Psoas muscle (tissue), 8 donors: ENCODE measurements at places on chromosomes 16 and 17. TPM values are rescaled to one million over a fixed set of nuclear protein-coding genes. Genes with fewer than 3 reads are reported as not detected.

DNA sequence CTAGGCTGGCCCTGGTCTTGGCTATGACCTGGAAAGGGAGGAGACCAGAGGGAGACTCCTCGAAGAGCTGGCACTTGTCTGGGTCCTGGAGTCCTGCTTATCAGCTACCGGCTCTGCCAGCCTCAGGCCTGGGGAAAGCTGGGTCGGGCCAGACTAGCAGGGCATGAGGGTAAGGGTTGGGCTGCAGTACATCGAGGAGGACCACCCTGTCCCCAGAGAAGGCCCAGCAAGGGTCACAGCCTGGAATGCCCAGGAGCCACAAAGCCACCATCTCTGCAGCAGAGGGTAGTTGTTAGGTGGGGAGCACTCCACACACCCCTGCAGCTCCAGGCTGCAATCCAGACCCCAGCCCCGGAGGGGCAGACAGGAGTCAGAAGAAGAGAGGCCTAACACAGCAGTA is 54.0 kb downstream of the SLC6A2 start:
- H3K4me3 ChIP-seq, result no peak overlapping the region
- no peak for DNase-seq
- no peaks in the 10 kb centered on the region for H3K27me3 ChIP-seq
- H3K4me1 ChIP-seq, result no peaks in the 10 kb centered on the region

DNA sequence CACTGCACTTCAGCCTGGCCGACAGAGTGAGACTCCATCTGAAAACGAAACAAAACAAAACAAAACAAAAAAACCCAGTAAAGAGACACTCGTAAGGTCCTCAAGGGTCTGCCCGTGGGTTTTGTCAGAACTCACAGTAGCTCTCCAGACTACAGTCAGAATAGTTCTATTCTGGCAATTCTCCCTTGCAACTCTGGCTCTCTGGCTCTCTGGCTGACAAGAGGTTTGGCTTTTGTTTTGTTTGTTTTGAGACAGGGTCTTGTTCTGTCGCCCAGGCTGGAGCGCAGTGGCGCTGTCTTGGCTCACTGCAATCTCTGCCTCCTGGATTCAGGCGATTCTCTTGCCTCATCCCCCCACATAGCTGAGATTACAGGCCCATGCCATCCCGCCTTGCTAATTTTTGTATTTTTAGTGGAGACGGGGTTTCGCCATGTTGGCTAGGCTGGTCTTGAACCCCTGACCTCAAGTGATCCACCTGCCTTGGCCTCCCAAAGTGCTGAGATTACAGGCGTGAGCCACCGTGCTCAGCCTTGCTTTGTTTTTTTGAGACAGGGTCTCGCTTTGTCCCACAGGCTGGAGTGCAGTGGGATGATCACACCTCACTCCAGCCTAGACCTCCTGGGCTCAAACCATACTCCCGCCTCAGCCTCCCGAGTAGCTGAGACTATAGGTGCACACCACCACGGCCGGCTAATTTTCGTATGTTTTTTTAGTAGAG is 20.5 kb upstream of the CHP2 start:
- no peak overlapping the region for H3K4me3 ChIP-seq
- no peak overlapping the region for H3K27ac ChIP-seq
- DNase-seq, result no peak
- H3K27me3 ChIP-seq, result peaks cover 3% of the 10 kb centered on the region

DNA sequence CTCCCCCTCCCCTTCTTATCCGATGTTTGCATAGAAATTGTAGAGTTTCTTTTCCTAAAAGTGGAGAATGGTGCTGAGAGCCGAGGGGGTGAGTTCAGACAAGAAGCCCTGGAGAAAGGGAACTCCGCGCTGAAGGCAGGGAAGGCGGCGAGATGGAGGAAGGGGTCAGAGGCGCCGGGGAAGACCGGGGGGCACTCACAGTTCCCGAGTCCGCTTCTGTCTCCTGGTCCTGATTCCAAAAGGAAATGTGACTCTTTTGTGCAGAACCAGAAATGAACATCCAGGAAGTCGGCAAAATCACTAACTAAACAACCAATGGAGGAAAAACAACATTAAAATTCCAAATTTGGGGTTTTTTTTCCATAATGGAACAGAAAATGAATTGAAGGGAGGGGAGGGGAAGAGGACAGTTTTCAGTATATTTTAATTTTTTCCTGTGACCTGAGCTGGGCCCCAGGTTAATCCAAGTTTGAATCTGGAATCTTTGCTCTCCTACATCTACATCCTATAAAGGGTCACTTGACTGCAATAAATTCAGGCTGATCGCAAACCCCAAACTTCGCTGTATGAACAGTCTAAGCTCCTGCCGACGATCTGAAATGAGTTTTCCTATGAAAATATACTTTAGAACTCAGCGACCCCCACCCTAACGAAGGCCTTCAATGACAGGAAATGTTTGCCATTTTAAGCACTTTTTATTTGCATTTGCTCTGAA is 252.3 kb downstream of the C16orf95 start:
- H3K27ac ChIP-seq, result no peak overlapping the region
- no peaks in the 10 kb centered on the region for H3K4me1 ChIP-seq
- H3K36me3 ChIP-seq, result no peaks in the 10 kb centered on the region

DNA sequence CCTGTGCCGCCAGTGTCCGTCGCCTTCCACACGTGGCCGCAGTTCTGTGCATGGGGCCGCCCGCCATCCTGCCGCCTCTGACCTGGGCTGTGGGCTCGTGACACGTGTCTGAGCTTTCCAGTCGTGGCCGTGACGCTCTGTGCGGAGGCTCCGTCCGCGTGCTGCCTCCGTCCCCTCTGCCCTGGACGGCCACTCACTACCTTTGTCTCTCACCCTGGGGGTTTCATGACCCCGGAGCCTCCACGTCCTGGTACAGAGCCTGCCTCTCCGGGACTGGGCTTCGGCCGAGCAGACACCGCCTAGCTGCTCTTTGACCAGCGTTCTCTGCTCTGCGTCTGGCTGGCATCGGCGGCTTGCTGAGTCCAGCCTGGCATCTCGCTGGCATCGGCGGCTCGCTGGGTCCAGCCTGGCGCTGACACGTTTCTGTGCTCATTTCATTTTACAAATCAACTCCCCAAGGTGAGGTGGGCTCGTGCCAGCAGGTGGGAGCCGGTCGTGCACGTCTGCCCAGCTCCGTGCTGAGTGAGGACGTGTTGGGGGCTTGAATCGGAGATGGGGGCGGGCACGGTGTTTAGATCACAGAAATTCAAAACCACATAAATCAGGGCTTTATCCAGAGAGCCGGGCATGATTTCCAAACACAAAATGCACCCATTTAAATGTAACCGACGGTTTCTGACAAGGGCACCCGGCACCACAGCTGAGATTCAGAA is 44.3 kb upstream of the GNG13 start:
- H3K27ac ChIP-seq, result no peak overlapping the region
- no peaks in the 10 kb centered on the region for H3K4me1 ChIP-seq
- H3K27me3 ChIP-seq, result peaks cover 26% of the 10 kb centered on the region
- DNase-seq, result peak; percentile 49

DNA sequence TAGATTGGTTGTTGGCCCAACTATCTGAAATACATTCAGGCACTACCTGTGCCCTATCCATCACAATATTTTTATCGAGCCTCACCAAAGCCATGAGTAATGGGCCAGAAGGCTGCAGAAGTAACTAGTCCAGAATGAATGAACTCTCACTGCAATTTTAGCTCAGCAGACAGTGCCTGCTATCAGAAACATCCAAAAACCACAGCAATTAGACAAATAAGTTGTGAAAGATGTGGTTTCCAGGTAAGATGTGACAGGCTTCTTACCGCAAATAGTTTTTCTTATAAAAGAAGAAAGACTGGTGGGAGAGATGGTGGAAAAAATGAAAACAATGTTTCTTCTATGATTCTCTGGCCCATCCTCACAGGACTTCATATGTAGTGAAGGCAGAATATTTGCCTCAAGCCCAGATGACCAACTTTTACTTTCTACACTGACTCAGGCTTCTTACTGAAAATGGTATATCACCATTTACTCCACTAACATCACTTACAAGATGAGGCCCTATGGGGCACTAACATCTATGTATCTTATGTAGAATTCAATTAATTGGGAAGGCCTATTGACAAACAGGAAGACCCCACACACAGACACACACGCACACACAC is 9.8 kb upstream of the RFFL start:
- H3K4me3 ChIP-seq, result no peak overlapping the region
- no peaks in the 10 kb centered on the region for H3K27me3 ChIP-seq
- H3K27ac ChIP-seq, result no peak overlapping the region
- H3K4me1 ChIP-seq, result no peaks in the 10 kb centered on the region

- H3K4me1 ChIP-seq, result no peaks in the 10 kb centered on the region
- H3K27ac ChIP-seq, result no peak overlapping the region
- no peak for DNase-seq
- no peaks in the 10 kb centered on the region for H3K36me3 ChIP-seq
Measured at GRCh38 chr17:34530918-34531317, 48.5 kb upstream of the TMEM132E start.

DNA sequence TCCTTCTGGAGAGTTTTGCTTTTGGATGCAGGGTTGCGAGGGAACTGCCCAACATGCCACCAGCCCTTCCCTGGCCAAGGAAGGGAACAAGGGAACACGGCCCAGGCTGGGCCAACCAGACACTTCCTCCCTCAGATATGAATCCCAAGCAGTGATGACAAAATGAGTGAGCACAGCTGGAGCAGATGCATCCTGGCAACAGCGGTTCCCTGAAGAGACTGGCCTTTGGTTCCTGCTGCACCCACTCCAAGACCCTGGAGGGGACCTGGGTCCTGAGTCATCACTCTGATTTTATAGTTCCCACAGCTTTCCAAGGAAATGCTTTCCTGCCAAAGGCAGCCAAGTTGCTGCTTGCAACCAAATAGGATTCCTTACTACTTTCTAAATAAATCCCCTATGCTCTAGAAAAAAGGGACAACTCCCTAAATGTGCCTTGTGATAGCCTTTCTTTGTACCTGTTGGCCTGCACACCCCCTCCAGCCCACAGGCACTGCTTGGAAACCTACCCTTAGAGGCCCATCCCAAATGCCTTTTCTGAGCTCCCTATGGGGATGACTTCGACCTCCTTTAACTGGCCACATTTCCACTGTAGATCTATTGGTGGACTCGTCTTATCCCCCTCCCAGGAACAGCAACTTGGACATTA is 5.3 kb downstream of the ST3GAL2 start:
- H3K36me3 ChIP-seq, result no peaks in the 10 kb centered on the region
- H3K4me3 ChIP-seq, result peak overlapping the region; percentile 2
- H3K27me3 ChIP-seq, result no peaks in the 10 kb centered on the region
- DNase-seq, result peak; percentile 61

- no peaks in the 10 kb centered on the region for H3K27me3 ChIP-seq
- no peak overlapping the region for H3K27ac ChIP-seq
- H3K4me1 ChIP-seq, result peaks cover 15% of the 10 kb centered on the region
- no peak for DNase-seq
- H3K36me3 ChIP-seq, result no peaks in the 10 kb centered on the region
Measured at GRCh38 chr17:17712268-17712924, 31.1 kb downstream of the RAI1 start.

GRCh38 chr16:24776501-24777220 is 47.2 kb downstream of the TNRC6A start:
- peak; percentile 30 for DNase-seq
- H3K36me3 ChIP-seq, result peaks cover 8% of the 10 kb centered on the region
- peaks cover 41% of the 10 kb centered on the region for H3K4me1 ChIP-seq
- H3K27ac ChIP-seq, result peak overlapping the region; percentile 70

DNA sequence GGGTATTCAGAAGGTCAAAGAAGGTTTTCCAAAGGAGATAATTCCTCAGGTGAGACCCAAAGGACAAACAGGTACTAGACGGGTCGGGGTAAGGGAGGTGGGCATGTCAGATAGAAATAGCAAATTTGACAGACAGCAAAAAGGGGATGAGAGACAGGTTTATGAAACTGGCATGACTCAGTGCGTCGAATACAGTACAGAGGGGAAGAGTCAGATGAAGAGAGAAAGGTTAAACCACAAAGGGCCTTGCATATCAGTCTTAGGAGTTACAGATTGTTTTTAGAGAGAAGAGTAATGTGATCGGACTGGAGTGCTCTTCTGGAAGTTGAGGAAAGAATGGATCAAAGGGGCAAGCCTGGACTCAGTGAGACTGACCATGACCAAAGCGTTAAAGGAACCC is 88.4 kb downstream of the ZZEF1 start:
- DNase-seq, result no peak
- no peak overlapping the region for H3K27ac ChIP-seq
- H3K27me3 ChIP-seq, result no peaks in the 10 kb centered on the region
- H3K4me1 ChIP-seq, result no peaks in the 10 kb centered on the region
- H3K36me3 ChIP-seq, result peaks cover 38% of the 10 kb centered on the region
- H3K4me3 ChIP-seq, result no peak overlapping the region

DNA sequence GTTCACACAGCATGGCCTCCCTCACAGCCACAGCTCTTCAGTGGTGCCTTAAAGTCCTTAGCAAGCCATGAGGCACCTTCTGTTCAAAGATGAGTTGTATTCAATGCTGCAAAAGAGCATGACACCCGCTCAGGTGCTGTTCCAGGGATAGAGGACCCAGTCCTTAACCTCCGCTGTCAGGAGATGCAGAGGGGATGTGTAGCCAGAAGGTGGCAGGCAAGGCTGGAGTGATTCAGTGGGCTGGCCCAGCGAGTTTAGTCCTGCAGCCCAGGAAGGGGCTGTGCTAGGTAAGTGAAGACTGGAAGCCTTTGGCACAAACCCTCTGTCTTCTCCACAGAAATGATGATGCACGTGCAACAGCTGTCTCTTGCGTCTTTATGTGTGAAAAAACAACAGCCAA is 25.0 kb upstream of the ADAM11 start:
- no peak for DNase-seq
- no peaks in the 10 kb centered on the region for H3K27me3 ChIP-seq
- H3K4me3 ChIP-seq, result no peak overlapping the region
- peaks cover 13% of the 10 kb centered on the region for H3K36me3 ChIP-seq
- no peak overlapping the region for H3K27ac ChIP-seq

GRCh38 chr16:19850131-19850817 is 34.4 kb downstream of the GPRC5B start:
- no peak overlapping the region for H3K27ac ChIP-seq
- H3K27me3 ChIP-seq, result no peaks in the 10 kb centered on the region
- peaks cover 10% of the 10 kb centered on the region for H3K4me1 ChIP-seq
- DNase-seq, result no peak
- no peak overlapping the region for H3K4me3 ChIP-seq

DNA sequence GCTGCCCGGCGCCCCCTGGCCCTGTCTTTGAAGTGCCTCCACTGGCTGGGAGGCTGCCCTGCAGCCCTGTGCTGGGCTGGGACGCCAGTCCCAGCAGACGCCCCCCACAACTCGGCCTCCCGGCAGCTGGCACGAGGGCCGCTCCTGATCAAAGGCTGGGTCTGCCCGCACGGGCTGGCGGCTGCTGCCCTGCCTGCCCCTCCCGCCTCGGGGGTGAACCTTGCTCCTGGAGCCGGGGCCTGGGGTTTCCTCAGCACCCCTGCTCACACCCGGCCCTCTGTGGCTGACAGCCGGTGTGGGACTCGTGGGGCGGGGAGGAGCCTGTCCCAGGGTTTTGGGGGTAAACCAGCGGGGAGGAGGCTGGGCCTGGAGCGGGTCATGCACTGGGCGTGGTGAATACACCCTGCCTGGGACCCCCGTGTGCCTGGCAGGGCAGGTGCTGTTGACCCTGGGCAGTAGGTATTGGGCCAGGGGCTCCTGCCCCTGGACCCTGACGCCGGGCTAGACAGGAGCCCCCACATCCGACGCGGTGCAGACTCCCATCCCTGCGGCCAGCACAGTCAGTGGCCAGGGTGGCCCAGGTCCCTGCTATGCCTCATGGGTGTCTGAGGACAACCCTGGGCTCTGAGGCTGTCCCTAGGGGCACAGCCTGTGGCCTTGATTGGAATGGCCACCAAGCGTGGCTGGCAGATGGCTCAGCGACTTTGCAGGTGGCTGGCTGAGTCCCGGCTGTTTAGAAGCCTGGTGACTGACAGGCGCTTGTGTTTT is 21.7 kb downstream of the CENPX start:
- no peaks in the 10 kb centered on the region for H3K27me3 ChIP-seq
- H3K27ac ChIP-seq, result peak overlapping the region; percentile 75
- peaks cover 68% of the 10 kb centered on the region for H3K4me1 ChIP-seq
- DNase-seq, result peak; percentile 87

Gene DYNC1LI2
- 66.1 TPM for total RNA-seq

Gene KRT24
- total RNA-seq, result not detected

Gene HS3ST4
- total RNA-seq, result not detected

Gene DPEP3
- total RNA-seq, result not detected

Gene SCNN1B
- 0.67 TPM for total RNA-seq

Gene CSH1
- total RNA-seq, result not detected
